ENCODE measurements at places on chromosomes 2 and 18.

- no peak for DNase-seq
Measured at GRCh38 chr2:144679942-144680341, 160.0 kb upstream of the ZEB2 start.

GRCh38 chr18:55641486-55641885, 53.5 kb upstream of the TCF4 start:
- no peak for DNase-seq

DNA sequence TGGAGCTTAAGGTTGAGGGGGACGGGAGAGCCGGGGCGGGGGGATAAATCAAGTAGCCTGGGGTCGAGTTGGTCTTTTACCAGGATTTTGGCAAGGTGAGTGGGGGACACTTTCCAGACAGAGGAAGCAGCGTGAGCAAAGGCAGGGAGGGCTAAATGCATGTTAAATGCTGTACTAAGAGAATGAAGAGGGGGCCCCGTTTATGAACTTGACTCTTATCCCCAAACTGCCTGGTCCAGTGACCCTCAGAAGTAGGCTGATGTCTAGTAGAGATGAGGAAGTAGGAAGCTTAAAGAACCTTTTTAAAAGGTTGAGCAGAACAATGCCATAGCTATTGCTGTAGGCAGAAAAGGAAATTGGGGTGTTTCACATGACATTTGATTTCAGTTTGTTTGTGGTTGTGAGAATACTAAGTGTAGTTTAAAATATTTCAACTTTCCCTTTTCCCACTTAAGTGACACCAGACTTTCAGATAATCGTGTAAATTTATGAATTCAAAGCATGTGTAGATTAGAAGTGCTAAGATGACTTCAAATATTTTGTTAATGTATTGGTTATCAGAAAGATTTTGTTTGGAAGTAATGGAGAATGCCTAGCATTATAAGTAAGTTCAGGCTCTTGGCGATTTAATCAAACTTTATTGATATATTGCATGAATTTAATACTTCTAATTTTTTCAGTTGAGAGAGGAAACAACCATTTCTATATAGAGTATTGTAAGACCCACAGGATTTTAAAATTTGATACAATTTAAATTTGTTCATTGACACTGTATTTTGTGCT, 1.8 kb downstream of the REL start:
- DNase-seq = peak; percentile 66

DNA sequence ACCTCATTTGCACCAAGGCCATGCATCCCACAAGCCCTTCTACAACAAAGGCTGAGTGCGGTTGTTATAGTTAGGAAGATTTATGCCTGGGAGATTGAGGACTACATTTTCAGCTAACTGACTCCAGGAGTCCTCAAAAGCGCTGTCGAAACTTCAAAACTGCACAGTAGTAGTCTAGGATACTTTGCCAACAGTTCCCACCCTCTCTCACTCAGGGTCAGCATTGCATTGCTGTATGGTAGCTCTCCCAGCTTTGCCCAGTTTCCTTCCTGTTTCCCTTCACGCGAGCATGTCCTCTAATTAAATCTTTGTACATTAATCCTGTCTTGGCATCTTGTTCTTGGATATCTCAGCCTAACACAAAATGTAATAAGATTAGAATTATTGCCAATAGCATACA, 420.6 kb upstream of the UBE2E3 start:
- DNase-seq = no peak

DNA sequence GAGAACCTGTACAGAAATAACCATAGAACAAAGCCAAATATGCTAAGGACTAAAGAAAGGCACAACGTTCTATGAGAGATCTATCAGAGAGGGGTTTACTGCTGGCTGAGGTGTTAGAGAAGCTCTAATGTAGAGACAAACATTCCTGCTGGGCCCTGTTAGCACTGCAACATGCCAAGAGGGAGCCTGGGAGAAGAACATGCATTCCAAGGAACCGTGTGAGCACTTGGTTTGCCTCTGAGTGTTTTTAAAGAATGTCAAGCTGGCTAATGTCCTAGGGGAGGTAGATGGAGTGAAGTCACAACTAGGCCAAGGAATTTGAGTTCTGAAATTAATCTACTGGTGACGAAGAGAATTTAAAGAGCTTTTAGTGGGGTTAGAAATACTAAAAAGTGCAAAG, 384.3 kb upstream of the LYPD1 start:
- no peak for DNase-seq

GRCh38 chr2:15189216-15189615, 371.9 kb downstream of the NBAS start:
- DNase-seq = no peak

DNA sequence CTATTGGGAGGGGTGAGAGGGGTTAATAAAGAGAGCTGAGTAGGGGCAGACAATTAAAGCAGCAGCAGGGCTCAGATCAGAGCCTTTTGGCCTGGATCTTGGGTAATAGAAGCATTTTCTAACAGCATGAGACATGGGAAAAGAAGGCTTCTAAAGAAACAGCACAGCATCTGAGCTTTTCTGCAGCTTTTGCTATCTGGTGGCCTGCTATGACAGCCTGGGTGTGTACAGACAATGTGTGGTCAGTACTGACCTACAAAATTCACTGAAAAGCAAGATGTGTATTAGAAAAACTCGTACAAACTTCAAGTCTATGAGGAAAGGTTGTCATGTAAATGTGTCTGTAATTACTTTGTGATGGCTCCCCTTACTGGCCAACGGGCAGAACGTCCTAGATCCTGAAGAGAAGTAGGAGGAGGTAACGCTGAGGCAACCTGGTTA, 95.6 kb downstream of the GALNT3 start:
- DNase-seq = peak; percentile 59

DNA sequence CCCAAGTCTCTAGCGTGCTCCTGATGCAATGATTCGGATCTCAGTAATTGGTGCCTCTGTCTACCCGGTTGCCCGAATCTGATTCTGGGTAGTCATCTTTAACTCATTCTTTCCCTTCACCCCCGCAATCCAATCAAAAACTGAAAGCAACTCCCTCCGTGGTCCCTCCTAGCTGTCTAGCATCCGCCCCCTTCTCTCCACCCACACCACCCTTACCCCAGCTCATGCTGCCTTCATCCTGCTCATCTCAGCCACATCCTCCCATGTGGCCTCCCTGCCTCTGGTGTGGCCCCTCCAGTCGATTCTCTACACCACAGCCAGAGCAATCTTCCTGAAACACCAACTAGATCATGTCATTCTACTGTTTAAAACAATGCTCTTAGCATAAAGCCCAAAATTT, 62.3 kb downstream of the TTC32 start:
- no peak for DNase-seq

DNA sequence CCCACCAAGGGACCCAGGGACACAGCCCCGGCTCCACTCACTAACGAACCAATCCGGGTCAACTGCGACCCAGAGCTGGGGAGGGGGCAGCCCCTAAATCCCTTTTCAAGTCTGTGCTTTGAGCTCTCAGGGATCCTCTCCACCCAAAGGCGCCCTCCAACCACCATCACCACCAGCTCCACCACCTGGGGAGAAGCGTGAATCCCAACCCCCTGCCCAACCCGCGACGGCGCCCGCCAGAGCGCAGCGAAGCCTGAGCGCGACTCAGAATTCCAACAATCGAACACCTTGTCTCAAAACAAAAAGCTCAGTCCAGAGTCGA, 497 bp downstream of the DSC3 start:
- DNase-seq = no peak

DNA sequence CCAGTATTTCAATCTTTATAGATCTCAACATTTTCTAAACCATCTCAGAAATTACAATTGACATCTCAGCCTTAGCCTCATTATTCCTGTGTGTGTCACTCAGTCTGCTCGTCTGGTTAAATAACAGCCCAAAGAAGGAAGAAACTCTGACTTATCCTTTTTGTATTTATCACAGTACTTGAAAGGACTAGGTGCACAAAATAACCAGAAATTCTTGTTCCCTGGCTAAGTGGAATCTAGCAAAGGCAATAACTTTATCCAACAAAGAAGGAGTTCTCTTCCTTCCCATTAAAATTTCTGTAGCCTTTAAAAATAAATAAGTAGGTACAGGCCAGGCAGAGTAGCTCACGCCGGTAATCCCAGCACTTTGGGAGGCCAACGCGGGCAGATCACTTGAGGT, 139.9 kb upstream of the PID1 start:
- no peak for DNase-seq

DNA sequence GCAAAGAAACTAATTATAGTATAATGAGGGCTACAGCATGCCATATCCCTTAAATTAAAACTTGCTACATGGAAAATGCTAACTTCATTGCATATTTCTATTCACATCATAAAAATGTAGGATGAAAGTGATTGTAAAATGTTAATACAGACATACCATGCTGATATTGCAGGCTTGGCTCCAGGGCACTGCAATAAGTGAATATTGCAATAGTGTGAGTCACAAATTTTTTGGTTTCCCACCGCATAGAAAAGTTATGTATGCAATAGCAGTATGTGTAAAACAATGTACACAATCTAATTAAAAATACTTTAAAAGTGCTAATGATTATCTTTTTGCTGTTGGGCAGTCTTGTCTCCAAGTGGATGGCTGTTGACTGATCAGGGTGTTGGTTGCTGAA, 162.1 kb downstream of the CD8B2 start:
- DNase-seq = no peak

DNA sequence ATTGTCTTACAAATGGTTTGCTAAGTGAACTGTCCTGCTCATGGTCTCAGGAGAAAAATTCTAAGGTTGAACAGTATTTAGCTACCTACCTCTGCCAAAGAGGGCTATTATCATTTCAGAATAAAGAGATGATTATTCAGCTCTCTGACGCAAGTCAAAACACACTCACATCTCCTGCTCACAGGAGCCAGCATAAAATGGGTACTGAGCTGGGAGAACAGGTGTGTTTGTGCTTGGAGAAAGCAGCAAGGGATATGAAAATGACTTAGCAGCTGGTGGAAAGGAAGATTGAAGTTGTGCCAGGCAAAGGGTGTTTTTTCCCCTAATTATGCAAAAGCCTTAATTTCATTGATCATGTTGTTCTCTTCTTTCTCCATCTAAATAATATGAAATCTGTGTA, 47.3 kb upstream of the TANK start:
- DNase-seq = no peak

DNA sequence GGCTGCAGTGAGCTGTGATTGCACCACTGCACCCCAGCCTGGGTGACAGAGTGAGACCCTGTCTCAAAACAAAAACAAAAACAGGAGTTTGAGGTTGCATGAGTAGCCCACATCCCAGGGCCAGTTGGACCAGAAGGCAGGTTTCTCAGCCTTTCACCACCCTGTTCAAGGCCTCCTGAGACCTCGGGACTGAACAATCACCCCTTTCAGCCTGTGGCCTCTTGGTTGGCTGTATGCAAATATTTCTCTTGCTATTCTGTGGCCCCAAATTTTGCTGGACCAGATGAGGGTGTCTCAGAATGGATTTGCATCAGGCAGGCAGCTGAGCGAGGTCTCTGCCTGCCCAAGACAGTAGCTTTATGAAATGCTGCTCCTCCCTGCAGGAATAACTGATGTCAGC, 56.9 kb downstream of the DPYSL5 start:
- DNase-seq = no peak

DNA sequence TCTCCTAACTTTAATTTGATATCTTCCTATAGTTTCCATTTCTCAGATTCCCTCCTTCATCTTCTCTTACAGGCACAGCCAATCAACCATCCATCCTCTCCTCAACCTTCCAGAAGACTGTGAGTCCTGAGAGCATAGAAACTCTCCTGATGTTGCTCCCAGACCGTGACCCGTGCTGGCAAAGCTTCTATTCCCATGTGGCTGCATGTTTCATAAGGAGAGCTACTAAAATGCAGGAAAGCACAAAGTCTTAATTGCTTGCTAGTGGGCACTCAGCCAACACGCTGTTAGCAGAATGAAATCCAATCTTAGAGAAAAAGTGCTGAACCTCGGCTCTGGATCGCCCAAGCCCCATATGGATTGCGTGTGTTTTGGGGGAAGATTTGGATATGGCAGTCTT, 1244.7 kb upstream of the ZEB2 start:
- DNase-seq = no peak

DNA sequence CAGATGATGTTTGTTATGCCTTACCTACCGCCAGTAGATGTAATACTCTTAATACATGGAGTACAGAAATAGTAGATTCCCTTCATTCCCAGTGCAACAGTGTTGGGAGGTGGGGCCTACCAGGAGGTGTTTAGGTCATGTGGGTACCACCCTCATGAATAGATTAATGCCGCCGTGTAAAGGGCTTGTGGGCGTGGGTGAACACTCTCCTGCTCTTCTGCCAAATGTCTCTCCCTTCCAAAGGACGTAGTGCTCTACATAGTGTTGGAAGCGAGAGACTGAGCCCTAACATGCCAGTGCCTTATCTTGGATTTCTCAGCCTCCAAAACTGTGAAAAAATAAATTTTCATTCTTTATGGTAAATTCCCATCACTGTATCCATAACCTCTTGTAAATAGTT, 30.1 kb downstream of the PLEKHA3 start:
- no peak for DNase-seq

GRCh38 chr2:78145997-78146722, 624.0 kb upstream of the LRRTM4 start:
- no peak for DNase-seq

GRCh38 chr2:218963601-218964000, 4.1 kb downstream of the CDK5R2 start:
- DNase-seq = no peak

DNA sequence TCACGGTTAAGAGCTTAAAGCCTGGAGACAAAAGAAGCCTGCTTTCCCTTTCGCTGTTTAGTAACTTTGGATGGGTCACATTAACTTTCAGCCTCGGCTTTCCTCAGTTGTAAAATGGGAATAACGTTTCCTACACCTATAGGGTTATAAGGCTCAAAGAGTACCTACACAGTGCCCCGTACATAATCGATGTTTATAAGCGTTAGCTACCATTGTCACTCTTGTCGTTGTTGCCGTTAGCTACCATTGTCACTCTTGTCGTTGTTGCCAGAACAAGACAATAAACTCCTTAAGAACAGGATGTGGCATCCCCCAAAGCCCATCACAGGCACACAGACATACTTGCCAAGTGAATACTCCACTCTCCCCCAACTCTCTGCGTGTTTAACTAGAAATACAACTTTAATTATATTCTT, 901 bp upstream of the MFSD6 start:
- DNase-seq = peak; percentile 64

GRCh38 chr2:238159661-238160205, 963 bp downstream of the ERFE start:
- DNase-seq = no peak

DNA sequence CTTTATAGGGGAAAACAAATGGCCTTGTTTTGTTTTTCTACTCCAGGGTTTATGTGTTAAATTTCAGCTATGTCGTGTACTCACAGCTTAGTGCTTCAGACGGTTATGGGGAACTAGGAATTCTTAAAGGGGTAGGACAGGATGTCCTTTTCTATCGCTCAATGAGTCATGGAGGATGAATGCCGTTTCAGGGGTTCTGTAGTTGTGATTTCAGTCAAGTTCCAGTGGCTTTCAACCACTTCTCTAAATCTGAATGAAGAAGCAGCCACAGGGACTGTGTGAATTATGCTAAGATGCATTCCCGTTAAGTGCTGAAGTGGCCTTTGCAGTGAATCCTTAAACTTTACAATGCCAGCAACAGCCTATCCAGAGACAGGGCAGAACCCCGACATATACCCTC, 1231.7 kb upstream of the ZEB2 start:
- DNase-seq = no peak
